Large intestine (tissue), 12 donors: ENCODE measurements at places on chromosomes 5 and 9. TPM values are rescaled to one million over a fixed set of nuclear protein-coding genes. Genes with fewer than 3 reads are reported as not detected.
A peak's percentile ranks its signal among the peaks of the same experiment; 100 is the strongest.

Gene CNTNAP3
- polyA plus RNA-seq: 3.4 TPM

Gene TAF11L5
- polyA plus RNA-seq: not detected

GRCh38 chr9:97368964-97369363 is 42.9 kb upstream of the TDRD7 start:
- H3K4me1 ChIP-seq: peaks cover 12% of the 10 kb centered on the region
- no peaks in the 10 kb centered on the region for H3K27me3 ChIP-seq
- H3K36me3 ChIP-seq: peaks cover 19% of the 10 kb centered on the region
- no peak overlapping the region for H3K27ac ChIP-seq
- H3K4me3 ChIP-seq: no peak overlapping the region

GRCh38 chr9:134653259-134654009 is 11.8 kb downstream of the COL5A1 start:
- DNase-seq: no peak
- no peaks in the 10 kb centered on the region for H3K27me3 ChIP-seq
- no peak overlapping the region for H3K4me3 ChIP-seq
- H3K4me1 ChIP-seq: no peaks in the 10 kb centered on the region

GRCh38 chr5:54807421-54807820 is 178.0 kb downstream of the ESM1 start:
- peak; percentile 33 for DNase-seq
- H3K27me3 ChIP-seq: no peaks in the 10 kb centered on the region
- no peak overlapping the region for H3K4me3 ChIP-seq
- H3K4me1 ChIP-seq: no peaks in the 10 kb centered on the region
- H3K27ac ChIP-seq: peak overlapping the region; percentile 45
- H3K36me3 ChIP-seq: no peaks in the 10 kb centered on the region

- H3K27me3 ChIP-seq: peaks cover 97% of the 10 kb centered on the region
- peaks cover 7% of the 10 kb centered on the region for H3K4me1 ChIP-seq
- H3K36me3 ChIP-seq: peaks cover 2% of the 10 kb centered on the region
- no peak overlapping the region for H3K4me3 ChIP-seq
These were observed 15.3 kb downstream of the NR2F1 start for GRCh38 chr5:93598091-93599000.

DNA sequence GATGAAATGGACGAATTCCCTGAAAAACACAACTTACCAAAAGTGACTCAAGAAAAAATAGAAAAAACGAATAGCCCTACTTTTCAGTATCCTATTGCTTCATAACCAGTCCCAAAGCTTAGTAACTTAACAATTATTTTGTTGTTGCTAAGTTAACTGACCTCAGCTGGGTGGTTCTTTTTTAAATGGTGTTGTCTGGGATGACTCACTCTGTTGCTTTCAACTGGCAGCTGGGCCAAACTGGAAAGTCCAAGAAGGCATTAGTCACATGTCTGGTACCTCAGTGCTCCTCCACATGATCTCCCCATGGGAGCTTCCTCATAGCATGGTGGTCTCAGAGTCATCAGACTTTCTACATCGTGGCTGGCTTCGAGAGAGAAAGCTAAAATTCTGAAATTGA is 47.8 kb upstream of the ADAMTS2 start:
- no peaks in the 10 kb centered on the region for H3K4me1 ChIP-seq
- H3K4me3 ChIP-seq: no peak overlapping the region
- H3K36me3 ChIP-seq: no peaks in the 10 kb centered on the region

DNA sequence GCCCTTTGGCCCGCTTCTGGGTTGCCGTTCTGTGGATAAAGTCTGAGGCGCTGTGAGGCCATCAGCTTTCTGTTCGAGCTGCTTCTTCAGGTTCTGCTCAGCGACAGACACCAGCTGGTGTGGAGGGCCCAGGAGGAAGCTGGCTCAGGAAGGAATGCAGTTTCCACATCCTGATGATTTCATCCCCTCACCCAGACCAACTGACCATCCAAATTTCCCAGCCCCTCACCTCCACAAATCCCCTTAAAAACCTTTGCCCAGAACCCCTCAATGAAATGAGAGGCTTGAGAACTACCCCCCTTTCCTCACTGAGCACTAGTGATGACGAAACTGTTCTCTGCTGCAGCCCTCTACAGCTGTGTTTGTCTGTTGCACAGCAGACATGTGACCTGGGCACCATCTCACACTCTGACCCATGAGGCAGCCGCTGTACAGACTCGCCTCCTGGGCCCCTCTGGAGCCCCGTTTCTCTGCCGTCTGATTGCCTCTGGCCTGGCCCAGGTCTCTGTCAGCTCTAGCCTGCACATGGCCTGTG is 45.4 kb downstream of the SPATA31C2 start:
- peaks cover 14% of the 10 kb centered on the region for H3K4me1 ChIP-seq
- no peaks in the 10 kb centered on the region for H3K27me3 ChIP-seq
- H3K36me3 ChIP-seq: no peaks in the 10 kb centered on the region
- H3K27ac ChIP-seq: peak overlapping the region; percentile 73

- no peaks in the 10 kb centered on the region for H3K36me3 ChIP-seq
- no peak overlapping the region for H3K27ac ChIP-seq
- H3K27me3 ChIP-seq: no peaks in the 10 kb centered on the region
These were observed 836.1 kb upstream of the CDH6 start for GRCh38 chr5:30357371-30357770.

DNA sequence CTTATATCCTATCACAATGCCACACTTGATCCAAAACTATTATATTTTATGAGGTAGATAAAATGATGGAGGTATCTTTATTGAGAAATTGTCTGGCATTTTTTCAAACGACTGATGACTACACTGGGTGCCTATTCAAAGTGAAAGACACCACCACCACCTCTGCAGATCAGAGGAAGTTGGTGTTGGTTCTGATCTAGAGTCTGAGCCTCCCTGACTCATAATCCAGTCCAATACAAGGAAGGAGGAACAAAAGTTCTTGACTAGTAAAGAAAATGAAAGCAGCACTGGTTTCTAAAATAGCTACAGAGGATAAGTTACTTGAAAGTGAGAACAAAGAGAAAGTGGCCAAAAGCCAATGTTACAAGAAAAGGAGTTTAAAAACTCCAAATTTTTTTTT is 139.9 kb downstream of the RFX3 start:
- no peaks in the 10 kb centered on the region for H3K4me1 ChIP-seq
- no peak overlapping the region for H3K4me3 ChIP-seq
- DNase-seq: no peak
- H3K36me3 ChIP-seq: peaks cover 5% of the 10 kb centered on the region
- no peak overlapping the region for H3K27ac ChIP-seq

DNA sequence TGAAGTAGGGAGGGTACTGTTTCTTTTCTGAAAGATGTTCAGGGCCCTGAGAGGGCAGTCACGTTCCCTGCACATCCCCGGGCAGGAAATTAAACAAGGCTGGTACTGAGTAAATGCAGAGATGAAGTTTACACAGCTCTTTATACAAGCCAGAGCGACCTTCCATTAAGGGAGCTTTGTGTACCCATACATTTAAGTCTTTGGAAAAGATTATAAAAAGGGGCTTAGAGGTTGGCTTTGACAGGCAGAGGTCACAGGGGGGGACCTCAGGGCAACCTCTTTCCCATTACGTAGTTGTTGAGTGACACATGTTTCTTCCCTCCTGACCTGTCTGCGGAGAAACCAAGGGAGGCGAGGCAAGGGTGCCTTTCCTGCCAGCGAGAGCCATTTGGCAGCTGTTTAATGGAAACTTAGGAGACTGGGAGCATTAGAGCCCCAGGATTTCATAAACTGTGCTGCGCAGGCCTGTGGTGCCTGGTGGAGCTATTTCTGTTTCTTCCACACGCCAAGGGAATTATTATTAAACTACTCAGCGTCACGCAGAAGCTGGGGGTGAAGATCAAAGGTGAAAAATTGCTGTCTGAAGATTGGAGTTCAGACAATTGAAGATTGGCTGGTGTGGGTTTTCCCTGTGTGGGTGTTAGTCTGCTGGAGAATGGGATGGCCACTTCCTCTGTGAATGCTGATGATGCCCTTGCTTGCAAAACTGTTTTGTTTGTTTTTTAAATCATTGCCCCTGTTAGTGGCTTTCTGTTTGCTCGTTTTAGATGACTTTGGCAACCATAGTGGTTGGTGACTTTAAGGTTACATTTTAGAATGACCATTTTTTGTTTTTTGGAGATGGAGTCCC is 3.2 kb upstream of the SMIM32 start:
- peak overlapping the region; percentile 58 for H3K27ac ChIP-seq
- H3K27me3 ChIP-seq: peaks cover 15% of the 10 kb centered on the region
- H3K36me3 ChIP-seq: no peaks in the 10 kb centered on the region
- H3K4me1 ChIP-seq: peaks cover 25% of the 10 kb centered on the region
- H3K4me3 ChIP-seq: no peak overlapping the region
